ENCODE measurements at places on chromosomes 1 and 21.

- no peak for DNase-seq
Observed at GRCh38 chr1:154495496-154496273, 6.3 kb upstream of the TDRD10 start.

DNA sequence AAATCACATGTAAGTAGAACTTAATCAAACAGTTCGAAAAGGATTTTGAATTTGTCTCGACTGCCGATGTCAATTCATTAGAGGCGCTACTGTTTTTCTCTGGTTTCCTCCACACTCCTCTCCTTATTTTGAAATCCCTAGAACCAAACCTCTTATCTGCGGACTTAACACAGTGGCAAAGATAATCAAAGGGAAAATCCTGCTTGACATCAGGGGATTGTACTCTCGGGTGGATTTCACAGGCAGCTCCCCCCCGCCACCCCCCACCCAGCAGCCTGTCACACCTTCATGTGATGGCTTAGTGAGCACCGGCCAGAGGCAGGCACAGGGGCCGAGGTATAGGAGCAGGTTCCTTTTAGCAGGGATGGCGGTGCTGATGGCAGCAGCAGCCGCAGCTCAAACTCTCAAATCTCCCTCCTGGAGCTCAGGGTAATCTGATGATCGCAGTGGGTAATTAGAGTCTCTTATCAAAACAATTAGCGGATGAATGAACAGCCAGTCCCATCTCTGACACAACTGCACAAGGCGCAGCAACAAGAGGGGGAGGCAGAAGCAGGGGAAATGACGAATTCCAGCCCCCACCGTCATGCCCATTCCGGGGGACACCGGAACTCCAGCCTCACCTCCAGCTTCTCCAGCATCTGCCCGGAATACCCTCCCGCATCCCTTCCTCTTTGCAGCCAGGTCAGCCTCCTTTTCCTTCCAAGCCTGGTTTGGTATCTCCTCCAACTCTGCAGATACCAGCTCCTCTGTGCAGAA lies 80.3 kb downstream of the SSBP3 start:
- DNase-seq = no peak

DNA sequence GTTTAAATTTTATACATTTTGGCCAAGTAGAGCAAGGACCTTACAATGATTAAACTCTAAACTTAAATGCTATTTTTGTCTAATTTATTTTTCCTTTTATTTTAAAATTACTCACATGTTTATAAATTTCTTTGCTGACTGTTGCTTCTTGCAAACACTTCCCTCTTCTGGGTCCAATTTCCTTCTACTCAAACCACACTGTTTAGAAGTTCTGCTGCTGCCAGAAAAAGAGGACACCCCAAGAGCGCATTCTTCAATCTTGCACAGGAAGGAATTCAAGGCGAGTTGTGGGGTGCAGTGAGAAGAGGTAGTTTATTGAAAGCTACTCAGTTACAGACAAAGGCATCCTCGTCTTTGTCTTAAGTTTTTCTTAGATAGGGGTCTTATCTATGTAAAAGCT lies 88.5 kb upstream of the NEK7 start:
- no peak for DNase-seq

GRCh38 chr1:22328331-22329147 lies 123.1 kb upstream of the ZBTB40 start:
- no peak for DNase-seq

- peak; percentile 89 for DNase-seq
Observed at GRCh38 chr1:167661527-167662426, 31.7 kb downstream of the RCSD1 start.

DNA sequence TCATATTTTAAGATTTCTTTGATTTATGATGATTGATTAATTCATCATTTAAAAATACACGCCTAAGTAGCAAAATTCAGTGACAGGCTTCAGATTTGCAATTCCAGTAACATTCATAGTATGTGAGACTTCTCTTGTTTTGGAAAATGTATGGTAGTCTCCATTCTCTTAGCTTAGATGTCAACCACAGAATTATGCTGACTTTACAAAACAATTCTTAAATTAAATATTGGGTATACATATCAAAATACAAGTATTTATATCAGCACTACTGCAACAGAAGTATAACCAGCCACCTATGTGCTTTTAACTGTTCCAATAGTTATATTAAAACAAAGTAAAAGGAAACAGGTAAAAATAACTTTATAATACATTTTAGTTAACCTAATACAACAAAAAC lies 1328.6 kb upstream of the ADGRL2 start:
- no peak for DNase-seq

- DNase-seq = no peak
Observed at GRCh38 chr21:35190201-35190701, 141.1 kb upstream of the RUNX1 start.

DNA sequence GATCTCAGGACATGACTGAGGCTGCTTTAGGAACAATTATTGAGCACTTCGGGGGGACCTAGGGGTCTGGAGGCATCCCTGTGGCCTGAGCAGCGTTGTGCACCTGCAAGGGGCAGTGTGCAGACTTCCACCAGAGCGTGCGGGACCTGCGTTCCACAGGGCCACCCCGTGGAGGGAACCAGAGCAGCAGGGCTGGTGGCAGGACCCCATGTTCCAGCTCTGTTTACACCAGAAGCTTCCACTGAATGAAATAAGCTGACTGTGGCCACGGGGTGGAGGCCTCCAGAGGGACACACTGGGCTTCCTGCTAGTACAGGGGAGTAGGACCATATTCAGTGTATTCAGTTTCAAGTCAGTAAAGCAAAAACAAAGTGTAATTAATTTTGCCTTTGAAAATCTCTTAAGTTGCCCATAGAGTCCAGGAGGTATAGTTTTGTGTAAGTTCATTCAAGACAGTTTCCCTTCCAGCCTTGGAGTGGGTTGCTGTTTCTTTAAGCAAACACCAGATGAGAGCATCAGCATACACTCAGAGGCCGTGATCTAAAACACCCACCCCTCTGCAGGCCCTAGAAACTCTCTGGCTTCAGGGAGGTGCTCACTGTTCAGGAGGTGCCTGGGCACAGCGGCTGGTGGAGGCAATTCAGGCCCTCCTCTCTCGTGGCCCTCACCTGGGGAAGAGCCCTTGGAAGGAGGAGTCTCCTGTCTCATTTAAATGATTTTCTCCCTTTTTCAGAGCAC lies 16.6 kb downstream of the SLC1A7 start:
- DNase-seq = no peak

DNA sequence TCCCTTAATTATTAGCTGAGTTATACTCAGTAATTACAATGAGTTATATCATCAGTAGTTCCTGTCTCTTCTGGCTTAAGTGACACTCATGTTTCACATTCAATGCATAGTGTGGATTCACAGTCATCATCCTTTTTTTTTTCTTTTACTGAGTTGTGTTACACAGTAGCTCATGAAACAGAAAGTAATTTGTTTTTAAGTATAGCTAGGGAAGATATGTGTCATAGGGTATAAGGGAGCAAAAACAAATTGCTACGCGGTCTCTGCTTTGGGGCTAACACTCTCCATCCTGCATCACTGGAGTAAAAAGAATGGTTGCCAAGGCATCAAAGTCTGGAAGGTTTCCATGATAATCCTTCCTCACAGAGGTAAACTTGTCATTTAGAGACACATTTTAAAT lies 971.7 kb upstream of the NCAM2 start:
- no peak for DNase-seq

DNA sequence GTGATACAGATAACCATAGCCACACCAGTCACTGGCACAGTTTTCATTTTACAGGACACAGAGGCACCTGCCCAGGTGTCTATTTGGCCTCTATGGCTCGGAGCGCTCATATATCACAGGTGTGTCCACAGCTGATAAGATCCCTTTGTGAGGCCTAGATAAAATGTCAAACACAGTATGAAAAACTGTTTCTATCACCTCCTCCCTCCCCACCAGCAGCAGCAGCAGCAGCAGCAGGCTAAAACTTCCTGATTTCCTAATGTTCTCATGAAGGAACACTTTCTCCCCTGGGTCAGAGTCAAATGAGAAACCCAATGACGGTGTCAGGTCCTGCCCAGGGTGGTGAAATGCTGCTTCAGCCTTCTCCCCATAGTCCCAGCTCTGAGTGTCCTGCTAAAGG lies 24.4 kb downstream of the ELAPOR1 start:
- DNase-seq = no peak

DNA sequence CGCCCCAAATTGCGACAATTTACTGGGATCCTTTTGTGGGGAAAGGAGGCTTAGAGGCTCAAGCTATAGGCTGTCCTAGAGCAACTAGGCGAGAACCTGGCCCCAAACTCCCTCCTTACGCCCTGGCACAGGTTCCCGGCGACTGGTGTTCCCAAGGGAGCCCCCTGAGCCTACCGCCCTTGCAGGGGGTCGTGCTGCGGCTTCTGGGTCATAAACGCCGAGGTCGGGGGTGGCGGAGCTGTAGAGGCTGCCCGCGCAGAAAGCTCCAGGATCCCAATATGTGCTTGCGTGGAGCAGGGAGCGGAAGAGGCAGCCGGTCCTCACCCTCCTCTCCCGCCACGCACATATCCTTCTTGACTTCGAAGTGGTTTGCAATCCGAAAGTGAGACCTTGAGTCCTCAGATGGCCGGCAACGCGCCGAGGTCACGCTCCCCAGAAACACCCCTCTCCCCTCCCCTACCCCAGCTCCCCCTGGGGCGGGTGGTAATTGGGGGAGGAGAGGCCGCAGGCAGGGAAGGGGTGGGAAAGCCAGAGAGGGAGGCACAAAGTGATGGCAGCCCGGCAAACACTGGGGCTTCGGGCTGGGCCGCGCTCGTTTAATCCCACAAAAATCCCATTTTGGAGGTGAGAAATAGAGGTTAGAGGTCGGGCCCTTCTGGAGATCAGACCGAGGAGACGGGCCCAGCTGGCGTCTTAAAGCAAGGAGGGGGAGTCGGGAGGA lies 6.2 kb downstream of the SIM2 start:
- DNase-seq = no peak
